Prostate gland (tissue), 2 donors: ENCODE measurements at places on chromosomes 12 and 14.

- no peak for DNase-seq
These were observed 103.9 kb downstream of the PDE3A start for GRCh38 chr12:20472102-20472782.

DNA sequence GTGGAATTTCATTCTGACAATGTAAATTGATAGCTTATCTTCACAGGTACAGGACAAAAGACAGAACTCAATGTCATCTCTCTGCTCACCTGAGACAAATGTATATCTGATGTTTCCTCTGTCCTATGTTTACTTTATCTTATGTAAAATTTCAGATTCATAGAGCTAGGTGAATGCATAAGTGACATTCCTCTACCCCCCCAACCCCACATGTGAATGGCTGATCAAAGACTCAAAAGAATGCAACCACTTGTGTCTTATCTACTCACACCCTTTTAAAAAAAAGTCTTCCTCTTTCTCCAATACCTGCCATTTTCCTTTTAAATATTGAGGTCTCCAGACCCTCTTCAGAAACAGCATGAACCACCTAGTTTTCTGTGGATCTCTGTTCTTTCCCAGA is 736.6 kb upstream of the SEL1L start:
- DNase-seq, result no peak

- no peak for DNase-seq
These were observed 70.5 kb downstream of the BCL11B start for GRCh38 chr14:99201351-99202073.

GRCh38 chr14:106508216-106508615 is 981.8 kb downstream of the TMEM121 start:
- DNase-seq, result no peak

DNA sequence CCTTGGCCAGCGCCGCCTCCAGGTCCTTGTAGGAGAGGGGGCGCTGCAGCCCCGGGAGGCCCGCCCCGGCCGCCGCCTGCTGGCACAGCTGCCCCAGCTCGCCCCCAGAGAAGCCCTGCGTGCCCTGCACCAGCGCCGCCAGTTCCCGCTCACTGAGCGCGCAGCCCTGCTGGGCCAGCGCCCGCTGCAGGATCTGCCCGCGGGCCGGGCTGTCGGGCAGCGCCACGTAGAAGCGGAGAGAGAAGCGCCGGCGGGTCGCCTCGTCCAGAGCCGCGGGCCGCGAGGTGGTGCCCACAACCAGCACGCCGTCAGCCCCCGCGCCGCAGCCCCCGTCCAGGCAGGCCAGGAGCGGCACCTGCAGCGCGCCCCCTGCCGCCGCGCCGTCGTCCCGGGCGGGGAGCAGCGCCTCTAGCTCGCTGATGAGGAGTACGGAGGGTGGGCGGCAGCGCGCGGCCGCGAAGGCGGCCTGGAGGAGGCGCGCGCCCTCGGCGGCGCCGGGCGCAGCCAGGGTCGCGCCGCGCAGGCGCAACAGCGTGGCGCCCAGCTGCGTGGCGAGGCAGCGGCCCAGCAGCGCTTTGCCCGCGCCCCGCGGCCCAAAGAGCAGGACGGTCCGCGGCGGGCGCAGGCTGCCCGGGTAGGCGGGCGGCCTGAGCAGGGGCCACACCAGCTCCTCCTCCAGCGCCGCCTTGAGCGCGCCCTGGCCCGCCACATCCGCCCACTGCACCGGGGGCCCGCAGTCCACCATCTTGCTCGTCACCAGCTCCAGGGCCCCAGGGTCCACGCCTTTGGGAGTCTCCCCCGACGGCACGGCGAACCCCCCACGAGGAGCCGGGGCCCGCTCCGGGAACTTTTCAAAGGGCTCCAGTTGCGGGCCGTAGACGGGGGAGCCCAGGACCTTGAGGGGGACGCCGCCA is 27.7 kb downstream of the FIGNL2 start:
- peak; percentile 34 for DNase-seq

GRCh38 chr12:117766008-117766407 is 202.8 kb downstream of the KSR2 start:
- DNase-seq, result no peak

GRCh38 chr12:20044846-20045245 is 323.5 kb upstream of the PDE3A start:
- no peak for DNase-seq

GRCh38 chr12:2336409-2336829 is 283.6 kb downstream of the CACNA1C start:
- no peak for DNase-seq

DNA sequence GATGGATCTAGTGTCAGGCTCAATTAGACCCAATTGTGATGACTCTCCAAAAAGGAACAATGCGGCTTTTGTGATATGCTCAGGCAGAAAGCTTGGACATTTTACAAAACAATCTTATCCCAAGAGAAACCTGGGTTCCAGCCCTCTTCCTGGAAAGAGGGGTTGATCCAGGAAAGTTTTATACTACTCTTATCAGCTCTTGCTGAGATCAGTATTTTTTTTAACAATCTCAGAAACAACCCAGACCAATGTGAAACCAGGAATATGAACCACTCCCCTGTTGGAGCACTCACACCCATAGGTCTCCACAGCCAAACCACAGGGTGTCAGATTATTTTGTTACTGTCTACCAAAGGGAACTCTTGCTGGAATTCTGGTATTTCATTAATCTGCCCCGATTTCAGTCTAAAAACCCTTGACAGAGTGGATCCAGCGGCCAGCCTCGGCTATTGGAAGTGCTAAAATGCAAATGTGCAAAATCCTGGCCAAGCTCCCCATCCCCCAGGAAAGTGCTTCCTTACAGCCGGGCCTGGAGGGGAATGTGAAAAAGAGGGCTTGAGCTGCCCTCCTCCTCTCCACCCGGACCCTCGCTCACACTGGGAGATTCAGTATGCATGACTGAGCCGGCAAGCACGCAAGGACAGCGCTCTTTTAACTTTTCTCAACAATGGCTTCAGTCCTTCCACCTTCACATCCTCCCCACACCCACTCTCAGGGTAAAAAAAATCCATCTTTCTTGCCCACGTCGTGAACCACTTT is 4.0 kb downstream of the FBXL14 start:
- no peak for DNase-seq

GRCh38 chr12:50241178-50241577 is 42.1 kb downstream of the LIMA1 start:
- DNase-seq, result no peak

DNA sequence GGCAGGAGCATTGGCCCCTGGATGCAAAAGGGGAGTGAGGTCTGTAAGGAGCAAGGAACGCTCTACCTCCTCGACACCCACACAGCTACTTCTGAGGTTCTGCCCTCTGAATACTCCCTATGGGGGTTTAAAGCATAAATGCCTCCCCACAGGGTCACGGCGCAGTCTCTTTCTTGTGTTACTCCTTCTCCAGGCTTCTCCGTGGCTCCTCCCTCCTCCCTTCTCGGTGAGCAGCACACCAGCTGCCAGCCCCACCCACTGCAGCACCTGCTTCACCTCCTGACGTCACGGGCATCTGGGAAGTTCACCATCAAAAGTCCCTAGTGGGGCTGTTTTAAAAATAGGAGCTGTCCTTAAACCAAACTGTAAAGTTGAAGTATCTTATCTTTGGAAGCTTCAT is 67.3 kb downstream of the SPTB start:
- DNase-seq, result no peak

- DNase-seq, result no peak
These were observed 144.1 kb downstream of the NTF3 start for GRCh38 chr12:5575987-5576386.

- DNase-seq, result no peak
These were observed 56.2 kb upstream of the DDHD1 start for GRCh38 chr14:53209370-53209769.

GRCh38 chr12:95767703-95768102 is 22.9 kb downstream of the NTN4 start:
- DNase-seq, result no peak

DNA sequence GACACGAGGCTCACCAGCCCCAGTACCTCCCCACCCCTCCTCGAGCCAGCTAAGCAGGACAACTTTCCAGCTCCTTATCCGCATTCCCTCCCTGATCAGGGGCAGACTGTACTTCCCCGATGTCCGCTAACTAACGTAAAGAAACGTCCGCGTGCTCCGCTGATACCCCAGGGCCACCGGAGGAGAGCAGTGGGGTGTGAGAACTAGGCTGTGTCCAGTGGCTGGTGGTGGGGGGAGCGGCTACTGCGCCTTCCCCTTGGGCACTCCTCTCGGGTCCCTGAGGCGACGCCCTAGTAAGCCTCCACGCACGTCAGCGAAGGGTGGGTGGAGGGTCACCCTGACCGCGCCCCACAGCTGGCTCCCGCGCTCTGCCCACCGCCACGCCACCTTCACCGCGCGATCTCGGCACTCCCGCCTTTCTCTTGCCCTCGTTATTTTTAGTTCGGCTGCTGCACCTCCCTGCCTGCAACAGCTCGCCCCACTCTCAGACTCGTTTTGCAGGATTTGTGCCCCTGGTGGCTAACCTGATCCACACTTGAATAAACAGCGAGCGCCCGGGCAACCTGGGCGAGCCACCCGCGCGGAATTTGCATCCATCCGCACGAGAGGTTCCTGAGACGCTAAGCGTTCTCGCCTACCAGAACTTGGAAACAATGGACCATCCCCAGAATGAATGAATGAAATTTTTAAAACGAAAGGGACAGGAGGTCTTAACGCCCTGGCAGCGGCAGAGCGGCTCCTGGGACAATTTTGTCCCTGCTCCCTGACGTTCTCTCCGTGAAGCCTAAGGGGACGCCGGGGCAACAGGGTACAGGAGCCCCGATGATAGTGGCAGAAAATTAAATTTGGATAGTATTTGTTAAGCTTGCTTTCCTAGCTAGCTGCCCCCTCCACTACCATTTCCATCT is 6.9 kb upstream of the BMP4 start:
- peak; percentile 65 for DNase-seq

DNA sequence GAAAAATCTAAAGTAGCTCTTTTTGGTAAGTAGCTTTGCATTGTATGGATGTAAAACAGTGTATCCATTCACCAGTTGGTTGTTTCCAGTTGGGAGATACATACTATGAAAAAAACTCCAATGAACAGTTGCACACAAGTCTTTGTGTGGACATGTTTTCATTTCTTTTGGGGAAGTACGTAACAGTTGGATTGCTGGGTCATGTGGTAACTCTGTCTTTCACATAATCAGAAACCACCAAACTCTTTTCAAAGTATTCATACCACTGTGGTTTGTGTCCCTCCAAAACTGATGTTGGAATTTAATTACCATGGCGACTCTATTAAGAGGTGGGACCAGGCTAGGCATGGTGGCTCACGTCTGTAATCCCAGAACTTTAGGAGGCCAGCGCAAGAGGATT is 58.9 kb upstream of the RESF1 start:
- no peak for DNase-seq

DNA sequence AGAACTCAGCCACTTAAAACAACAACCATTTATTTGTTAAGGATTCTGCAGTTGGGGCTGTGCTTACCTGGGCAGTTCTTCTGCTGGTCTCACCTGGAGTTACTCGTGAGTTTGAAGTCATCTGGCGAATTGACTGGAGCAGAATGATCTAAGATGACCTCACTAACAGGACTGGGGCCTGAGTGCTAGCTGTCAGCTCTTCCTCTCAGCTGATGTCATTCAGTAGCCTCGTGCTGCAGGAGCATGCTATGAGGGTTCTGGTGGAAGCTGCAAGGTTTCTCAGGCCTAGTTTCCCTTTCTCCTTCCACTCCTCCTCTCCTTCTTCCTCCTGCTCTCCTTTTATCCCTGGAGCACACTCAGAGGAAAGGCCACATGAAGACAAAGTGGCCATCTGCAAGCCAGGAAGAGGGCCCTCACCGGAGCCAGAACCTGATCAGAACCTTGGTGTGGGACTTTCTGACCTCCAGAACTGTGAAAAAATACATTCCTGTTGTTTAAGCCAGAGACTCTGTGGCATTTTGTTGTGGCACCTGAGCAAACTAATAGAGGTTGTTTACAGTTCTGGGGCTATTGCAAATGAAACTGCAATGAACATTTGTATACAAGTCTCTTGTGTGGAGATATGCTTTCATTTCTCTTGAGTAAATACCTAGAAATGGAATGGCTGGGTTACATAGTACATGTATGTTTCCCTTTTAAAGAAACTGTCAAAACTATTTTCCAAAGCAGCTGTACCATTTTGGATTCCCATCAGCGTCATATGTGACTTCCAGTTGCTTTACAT is 21.9 kb upstream of the MAP3K9 start:
- DNase-seq, result no peak

DNA sequence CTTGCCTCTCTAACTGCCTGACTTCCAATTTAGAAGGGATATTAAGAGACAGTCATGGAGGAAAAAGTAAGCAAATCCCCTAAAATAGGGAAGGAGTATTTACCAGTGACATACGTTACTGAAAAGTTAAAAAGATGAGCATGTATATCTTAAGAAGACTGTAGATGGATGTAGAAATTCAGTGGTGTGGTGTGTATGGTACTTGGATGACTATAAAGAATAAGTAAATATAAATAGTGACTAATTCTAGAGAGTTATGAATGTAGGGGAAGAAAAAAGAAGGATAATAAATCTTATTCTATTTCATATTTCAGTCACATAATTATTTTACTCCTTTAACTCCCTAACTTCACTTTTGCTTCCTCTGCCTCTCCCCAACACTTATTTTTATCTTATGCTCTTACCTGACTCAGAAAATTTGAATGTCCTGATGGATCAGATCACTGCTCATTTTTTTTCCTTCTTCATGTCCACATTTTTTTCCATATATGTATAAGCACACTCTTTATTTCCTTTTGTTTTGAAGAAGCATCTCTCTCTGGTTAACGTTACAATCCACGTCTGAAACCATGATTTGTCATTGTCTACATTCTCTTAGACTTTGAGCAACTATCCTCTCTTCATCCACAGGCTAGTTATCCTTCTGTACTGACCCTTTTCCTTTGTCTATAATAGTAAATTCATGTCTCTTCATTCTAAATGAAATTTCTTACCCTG is 422.7 kb upstream of the SYT1 start:
- DNase-seq, result no peak

- no peak for DNase-seq
These were observed 156.0 kb downstream of the EGLN3 start for GRCh38 chr14:33794791-33795305.

DNA sequence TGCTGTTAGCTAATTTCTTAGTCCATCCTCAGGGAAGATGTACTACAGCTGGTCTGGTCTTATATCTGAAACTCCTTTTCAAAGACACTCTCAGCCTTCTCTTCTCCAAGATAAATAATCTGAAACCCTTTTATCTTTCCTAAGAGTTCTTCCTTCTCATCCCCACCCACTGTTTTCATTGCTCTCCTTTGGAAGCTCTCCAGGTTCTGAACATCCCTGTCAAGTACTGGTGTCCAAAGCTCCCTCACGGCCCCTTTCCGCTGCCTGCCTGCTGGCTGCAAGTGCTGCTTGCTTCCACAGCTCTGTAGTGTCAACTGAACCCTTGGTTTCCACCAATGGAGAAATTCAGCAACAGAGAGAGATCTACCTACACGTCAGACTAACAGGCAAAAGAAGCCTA is 6.6 kb upstream of the SLC6A13 start:
- DNase-seq, result peak; percentile 13
